ENCODE measurements at places on chromosomes 7 and 10. TPM values are rescaled to one million over a fixed set of nuclear protein-coding genes. Genes with fewer than 3 reads are reported as not detected.

DNA sequence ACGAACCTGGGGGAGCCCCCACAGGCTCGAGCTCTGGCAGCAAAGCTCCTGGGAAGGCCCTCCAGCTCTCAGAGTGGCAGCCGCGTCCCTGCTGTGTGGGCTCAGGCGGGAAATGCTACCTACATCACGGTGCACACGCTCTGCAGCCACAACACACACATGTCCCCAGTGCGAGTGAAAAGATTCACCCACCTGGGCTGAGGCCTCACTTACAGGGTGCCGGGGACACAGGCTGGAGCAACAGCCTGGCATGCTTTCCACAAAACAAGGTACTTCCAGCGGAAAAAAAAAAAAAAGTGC lies 410.4 kb upstream of the FOXK1 start:
- DNase-seq, result no peak

BTAF1 gene
- total RNA-seq, result 11.7 TPM

GRCh38 chr7:15085366-15085765 lies 182.8 kb upstream of the DGKB start:
- DNase-seq, result no peak

- DNase-seq, result peak; percentile 54
Measured at GRCh38 chr10:13686331-13686752, 99.6 kb downstream of the PRPF18 start.

HOXA9 gene
- total RNA-seq, result not detected

DNA sequence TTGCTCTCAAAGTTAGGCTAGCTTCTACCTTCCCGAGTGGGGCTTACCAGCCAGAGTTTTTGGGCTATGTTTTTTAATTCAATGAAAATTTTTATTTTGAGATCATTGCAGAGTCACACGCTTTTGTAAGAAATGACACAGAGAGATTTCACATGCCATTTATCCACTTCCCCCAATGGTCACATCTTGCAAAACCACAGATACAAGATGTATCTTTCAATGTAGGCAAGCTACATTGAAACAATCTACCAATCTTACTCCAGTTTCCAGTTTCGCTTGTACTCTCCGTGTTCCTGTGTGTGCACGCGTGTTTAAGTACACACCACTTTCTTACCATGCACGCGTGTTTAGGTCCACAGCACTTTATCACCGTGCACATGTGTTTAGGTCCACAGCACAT lies 89.4 kb upstream of the LEP start:
- no peak for DNase-seq

GIMAP2 gene
- 5.0 TPM for total RNA-seq
